ENCODE measurements at places on chromosomes 6 and 20.

GRCh38 chr20:47700327-47700726, 85.0 kb downstream of the SULF2 start:
- DNase-seq: no peak

- no peak for DNase-seq
Measured at GRCh38 chr6:98529364-98529763, 305.0 kb upstream of the POU3F2 start.

DNA sequence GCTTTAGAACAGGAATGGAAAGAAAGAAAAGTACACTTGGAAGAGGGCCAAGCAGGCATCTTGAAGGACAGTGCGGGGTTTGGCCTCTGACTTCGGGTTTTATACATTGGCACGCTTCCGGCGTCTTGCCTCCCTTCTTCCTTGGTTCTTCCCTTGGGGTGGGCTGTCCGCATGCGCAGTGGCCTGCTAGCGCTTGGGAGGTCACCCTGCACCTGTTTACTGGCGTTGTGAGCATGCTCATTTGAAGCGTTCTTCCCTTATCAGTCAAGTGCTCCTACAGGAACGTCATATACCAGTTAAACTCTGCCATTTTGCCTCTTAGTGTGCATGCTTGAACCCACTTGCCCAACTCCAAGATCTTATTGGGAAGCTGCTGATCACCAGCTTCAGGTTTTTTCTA, 230.0 kb downstream of the TTLL2 start:
- no peak for DNase-seq

DNA sequence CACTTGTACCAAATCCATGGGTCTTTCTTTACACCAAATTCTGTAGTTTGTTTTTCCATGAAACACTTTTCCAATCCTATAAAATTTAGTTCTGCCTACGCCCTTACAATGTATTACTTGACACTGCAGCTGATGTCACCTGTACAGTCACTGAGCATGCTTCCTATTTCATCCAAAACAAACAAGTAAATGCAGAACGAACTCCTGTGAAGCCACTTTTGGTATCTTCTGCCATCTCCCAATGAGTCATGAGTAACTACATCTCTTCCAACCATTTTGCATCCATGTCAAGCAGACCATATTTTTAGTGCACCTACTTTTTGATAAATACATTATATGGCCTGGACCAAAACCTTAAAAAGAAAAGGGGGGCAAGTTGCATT, 42.4 kb downstream of the HDDC2 start:
- no peak for DNase-seq

- DNase-seq: no peak
Measured at GRCh38 chr6:3299221-3299620, 40.5 kb downstream of the PSMG4 start.

DNA sequence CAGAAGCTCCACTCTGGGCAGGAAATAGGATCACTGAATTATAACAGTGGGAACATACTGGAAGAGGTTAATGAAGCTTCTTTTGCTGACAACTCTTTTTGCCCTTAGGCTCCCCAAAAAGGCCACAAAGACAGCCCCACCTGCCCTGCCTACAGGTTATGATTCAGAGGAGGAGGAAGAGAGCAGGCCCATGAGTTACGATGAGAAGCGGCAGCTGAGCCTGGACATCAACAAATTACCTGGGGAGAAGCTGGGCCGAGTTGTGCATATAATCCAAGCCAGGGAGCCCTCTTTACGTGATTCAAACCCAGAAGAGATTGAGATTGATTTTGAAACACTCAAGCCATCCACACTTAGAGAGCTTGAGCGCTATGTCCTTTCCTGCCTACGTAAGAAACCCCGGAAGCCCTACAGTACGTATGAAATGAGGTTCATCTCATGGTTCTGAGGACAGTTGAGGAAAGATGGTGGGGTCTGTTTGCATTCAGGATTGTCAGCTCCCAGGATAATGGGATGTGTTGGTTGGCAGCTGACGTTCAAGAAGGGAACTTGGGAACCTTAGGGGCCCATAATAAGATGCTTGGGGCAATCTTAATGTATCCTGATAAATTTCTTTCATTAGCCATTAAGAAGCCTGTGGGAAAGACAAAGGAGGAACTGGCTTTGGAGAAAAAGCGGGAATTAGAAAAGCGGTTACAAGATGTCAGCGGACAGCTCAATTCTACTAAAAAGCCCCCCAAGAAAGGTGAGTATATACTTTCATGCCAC, 11.5 kb downstream of the BRD2 start:
- no peak for DNase-seq

DNA sequence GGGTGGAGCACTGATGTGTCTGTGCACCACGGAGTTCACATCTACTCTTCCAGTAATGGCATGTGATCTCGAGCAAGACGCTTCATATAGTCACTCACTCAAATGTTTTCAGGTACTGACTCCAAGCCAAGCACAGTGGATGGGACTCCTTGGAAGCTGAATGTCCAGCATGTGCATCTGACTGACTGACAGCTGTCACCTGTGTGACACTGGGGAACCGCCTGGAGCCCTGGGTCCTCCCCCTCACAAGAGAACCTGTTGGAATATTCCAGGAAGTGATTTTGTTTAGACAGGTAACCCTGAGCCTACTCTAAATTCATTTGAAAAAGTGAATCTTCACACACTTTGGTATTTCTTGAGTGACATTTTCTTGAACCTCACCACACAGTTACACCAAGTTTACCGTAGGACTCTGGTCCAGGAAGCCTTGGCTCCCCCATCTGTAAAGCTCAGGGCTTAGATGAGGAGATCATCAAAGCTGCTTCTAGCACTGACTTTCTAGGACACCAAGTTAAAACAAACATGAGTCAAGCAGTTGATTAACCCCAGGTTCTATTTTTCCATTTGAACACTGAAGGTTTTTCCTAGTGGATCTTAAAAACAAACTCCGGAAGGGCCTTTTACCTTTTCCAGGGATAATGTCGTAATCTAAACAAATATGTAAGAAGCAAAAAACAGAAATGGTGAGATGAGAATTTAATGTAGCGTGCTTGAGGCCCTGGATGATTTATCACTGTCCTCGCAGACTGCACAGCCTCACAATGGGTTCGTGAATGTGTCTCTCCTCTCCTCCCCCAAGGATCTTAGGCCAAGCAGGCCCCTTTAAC, 50.1 kb downstream of the EDN3 start:
- peak; percentile 64 for DNase-seq

GRCh38 chr6:132964868-132965382, 150.6 kb downstream of the RPS12 start:
- no peak for DNase-seq

GRCh38 chr6:134182528-134182927, 130.1 kb upstream of the SLC2A12 start:
- no peak for DNase-seq

GRCh38 chr6:14271789-14272736, 154.5 kb downstream of the CD83 start:
- peak; percentile 39 for DNase-seq

- DNase-seq: peak; percentile 14
Measured at GRCh38 chr6:90397929-90398674, 101.5 kb upstream of the BACH2 start.

GRCh38 chr6:56766806-56767178, 124.1 kb upstream of the DST start:
- peak; percentile 72 for DNase-seq

- DNase-seq: no peak
Measured at GRCh38 chr6:42227173-42227850, 9.7 kb upstream of the MRPS10 start.

- DNase-seq: no peak
Measured at GRCh38 chr20:21240394-21240793, 62.7 kb upstream of the XRN2 start.

- DNase-seq: no peak
Measured at GRCh38 chr20:48648482-48649051, 179.2 kb downstream of the PREX1 start.

DNA sequence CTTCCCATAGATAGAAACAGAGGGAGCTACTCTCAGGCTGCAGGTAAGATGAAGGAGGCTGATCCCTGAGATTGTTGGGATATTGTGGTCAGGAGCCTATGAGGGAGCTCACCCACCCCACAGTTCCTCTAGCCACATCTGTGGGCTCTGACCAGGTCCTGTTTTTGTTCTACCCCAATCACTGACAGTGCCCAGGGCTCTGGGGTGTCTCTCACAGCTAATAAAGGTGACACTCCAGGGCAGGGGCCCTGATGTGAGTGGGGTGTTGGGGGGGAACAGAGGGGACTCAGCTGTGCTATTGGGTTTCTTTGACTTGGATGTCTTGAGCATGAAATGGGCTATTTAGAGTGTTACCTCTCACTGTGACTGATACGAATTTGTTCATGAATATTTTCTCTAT, 2.8 kb downstream of the HLA-F start:
- DNase-seq: no peak

GRCh38 chr6:105838171-105838570, 248.0 kb upstream of the PRDM1 start:
- peak; percentile 77 for DNase-seq

- no peak for DNase-seq
Measured at GRCh38 chr6:90458353-90459224, 128.3 kb downstream of the MAP3K7 start.

- DNase-seq: no peak
Measured at GRCh38 chr6:144737998-144738397, 452.9 kb downstream of the UTRN start.

- DNase-seq: no peak
Measured at GRCh38 chr6:7166410-7167293, 58.9 kb downstream of the RREB1 start.

DNA sequence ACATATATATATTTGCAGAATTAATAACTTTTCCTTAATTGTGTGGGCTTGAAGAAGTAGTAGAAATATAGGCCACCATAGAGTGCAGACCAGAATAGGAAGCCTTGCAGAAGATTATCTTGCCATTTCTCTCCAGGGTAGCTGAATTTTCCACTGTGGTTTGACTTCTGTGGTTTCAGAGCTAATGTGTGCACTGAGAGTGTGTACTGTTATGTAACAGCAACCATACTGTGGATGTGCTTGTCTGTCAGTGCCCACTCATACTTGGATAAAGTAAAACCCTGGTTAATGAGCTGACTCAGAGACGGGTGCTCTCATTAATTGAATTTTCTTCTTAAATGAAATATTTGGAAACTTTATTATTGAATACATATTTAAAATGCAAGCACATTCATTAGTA, 57.2 kb downstream of the CEP43 start:
- DNase-seq: no peak

DNA sequence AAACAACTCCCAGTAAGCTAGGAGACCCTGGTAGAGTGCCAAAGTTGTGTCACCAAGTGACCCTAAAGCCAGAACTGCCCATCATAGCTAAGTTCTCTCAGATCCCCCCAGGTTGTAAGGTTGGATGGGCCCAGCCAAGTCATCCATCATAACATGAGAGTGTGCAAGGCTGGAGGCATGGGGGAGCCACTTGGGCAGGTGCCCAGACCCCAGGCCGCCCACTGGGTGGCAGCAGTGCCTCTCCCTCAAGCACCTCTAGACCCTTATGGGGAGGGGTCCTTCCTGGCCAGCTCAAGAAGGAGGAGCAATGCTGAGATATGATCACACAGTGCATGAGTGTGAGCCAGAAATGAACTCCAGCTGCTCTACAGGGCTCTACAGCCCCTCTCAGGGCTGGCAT, 154.5 kb downstream of the MYLK4 start:
- DNase-seq: no peak

GRCh38 chr6:99668036-99668705, 61.5 kb downstream of the PRDM13 start:
- DNase-seq: no peak

GRCh38 chr20:23507346-23507745, 16.4 kb downstream of the CST8 start:
- no peak for DNase-seq

DNA sequence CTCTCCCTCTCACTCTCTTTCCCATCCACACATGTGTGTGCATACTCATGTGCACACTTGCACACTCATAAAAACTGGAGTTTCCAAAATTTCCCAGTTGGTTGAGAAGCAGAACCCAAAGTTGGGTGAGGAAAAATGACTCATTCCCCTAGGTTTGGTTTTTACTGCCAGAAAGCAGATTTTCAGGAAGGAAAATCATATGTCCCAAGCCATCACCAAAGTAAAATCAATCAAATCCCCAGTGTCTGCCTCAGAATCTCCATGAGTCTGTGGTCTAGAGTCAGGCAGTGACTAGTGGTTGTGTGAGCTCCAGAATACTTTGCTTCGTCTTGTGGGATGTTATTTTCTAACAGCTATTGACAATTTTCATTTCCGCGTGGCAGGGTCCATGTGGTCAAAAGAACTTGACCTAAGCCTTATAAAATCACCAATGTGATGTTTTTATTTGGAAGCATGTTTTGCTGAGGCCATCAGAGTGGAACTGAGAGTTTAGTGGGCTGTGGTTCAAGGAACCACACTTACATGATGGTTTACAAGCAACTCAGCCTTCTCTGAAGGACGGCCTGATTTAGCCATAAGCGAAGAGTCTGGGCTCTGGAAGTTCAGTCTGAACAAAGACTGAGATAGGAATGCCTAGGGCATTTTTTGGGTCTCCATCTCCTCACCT, 81.9 kb upstream of the CCN6 start:
- DNase-seq: peak; percentile 45

- DNase-seq: no peak
Measured at GRCh38 chr6:14068623-14069022, 48.9 kb upstream of the CD83 start.

- DNase-seq: peak; percentile 56
Measured at GRCh38 chr6:126797981-126798380, 320.5 kb upstream of the RSPO3 start.

DNA sequence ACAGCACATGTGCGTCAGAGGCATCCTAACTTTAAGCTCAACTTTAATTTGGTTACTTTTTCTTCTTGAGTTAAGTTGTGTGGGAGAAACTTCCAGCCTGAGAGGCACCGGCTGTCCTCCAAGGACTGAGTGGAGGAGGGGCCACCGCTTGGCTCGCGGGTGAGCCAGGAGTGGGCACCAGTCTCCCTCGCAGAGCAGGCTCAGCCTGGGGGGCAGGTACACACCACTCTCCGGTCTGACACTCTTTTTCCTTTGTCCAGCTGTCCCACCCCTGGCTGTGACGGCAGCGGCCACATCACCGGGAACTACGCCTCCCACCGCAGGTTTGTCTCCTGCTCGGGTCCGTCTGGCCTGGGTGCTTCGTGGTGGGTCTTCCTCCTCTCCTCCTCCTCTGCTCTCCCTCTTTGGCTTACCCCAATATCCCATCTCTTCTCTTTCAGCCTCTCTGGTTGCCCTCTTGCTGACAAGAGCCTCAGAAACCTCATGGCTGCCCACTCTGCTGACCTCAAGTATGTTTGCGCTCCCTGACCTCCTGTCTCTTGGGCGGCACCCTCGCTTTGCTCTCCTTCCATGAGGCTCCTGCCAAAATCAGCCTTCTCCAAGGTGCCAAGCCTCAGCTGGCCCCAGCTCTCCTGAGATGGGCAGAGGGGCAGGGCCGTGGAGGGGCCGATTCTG, 32.6 kb upstream of the PCMTD2 start:
- no peak for DNase-seq

DNA sequence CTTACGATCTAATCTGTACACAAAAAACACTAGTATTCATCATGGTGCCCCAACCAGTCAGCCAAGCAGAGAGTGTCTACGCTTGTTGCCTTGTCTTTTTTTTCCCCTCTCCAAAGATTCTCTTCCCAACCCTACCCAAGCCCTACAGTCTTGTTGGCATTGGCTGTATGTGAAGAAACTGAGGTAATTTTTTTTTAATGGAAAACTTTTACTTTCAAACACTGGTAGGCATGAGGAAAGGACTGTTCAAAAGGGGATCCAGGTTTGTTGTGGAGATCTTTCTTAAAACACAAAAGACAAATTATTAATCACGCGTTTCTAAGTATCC, 89.2 kb upstream of the PRSS16 start:
- no peak for DNase-seq

- DNase-seq: peak; percentile 78
Measured at GRCh38 chr20:19993958-19994669, 23.0 kb upstream of the NAA20 start.
